ENCODE measurements at places on chromosomes 4 and X. TPM values are rescaled to one million over a fixed set of nuclear protein-coding genes. Genes with fewer than 3 reads are reported as not detected.

DNA sequence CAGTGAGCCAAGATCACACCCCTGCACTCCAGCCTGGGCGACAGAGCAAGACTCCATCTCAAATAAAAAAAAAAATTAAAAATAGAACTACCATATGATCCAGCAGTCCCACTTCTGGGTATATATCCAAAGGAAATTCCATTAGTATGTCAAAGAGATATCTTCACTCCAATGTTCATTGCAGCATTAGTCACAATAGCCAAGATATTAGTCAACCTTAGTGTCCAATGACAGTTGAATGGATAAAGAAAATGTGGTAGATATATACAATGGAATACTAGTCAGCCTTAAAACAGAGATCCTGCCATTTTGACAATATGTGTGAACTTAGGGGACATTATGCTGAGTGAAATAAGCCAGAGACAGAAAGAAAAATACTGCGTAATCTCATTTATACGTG lies 49.4 kb downstream of the C4orf46 start:
- DNase-seq: no peak

GRCh38 chr4:133555671-133556070 lies 406.6 kb downstream of the PCDH10 start:
- no peak for DNase-seq

- no peak for DNase-seq
Measured at GRCh38 chr4:139509727-139510410, 46.1 kb downstream of the SETD7 start.

Gene GAGE13
- not detected for total RNA-seq

Gene GC
- total RNA-seq: not detected

Gene ACE2
- 0.65 TPM for total RNA-seq

All from lower leg skin (tissue), 4 donors.